ENCODE measurements at places on chromosomes 16 and 17.

DNA sequence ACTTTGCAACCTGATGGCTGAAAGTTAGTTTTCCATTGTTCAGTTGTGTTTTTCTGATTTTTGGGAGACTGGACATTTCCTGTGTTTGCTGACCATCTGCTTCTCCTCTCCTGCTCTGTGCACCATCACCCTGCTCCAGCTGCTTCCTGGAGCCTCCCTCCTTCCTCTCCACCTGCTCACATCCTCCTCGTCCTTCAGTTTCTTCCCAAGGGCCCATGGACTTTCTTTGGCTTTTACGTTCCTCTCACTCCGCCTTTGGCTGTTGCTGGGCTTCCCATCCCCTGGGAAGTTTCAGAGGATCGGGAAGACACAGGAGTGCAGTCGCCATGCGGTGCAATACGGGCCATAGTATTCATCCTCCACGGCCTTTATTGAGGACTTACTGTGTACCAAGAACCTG, 61.6 kb downstream of the TNFRSF13B start:
- DNase-seq = no peak

DNA sequence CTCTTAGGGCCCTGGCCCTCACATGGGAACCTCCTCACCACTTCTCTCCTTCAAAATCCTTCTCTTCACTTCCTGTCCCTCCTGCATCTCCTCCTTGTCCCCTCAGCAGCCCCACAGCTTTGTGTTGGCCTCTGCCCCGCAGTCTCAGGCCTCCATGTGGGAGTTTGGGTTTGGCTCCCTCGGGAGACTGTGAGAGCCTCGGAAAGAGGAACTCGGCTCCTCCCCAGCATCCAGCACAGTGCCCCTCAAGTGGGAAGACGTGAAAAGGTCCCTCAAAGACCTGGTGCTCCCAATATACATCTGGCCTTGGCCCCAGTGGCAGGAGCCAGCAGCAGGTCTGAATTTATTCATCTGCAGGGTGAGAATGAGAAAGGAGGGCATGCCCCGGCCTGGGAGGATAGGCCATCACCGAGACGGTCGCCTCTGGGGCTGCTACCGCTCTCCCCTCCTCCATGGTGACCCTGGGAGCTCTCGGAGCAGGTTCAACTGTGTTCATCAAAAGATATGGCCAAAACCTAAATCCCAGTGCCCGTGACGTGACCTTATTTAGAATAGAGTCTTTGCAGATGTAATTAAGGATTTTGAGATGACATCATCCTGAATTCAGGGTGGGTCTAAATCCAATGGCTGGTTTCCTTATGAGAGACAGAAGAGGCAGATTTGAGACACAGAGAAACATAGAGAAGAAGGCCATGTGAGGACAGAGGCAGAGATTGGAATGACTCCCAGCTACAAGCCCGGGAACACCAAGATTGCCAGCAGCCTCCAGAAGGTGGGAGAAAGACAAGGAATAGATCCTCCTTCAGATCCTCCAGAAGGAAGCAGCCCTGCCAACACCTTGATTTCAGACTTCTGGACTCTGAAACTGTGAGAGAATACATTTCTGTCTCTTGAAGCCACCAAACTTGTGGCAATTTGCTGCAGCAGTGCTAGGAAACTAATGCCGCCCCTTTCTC, 135.1 kb downstream of the MRM1 start:
- DNase-seq = no peak

GRCh38 chr16:66036184-66036583, 330.3 kb upstream of the CDH5 start:
- no peak for DNase-seq

- DNase-seq = no peak
These were observed 1993.1 kb downstream of the TP53TG3F start for GRCh38 chr16:35452471-35452870.

GRCh38 chr16:11597235-11598095, 10.7 kb upstream of the LITAF start:
- no peak for DNase-seq

GRCh38 chr16:23847948-23848347, 12.2 kb downstream of the PRKCB start:
- DNase-seq = no peak

- DNase-seq = peak; percentile 60
These were observed 21.7 kb downstream of the SLC25A10 start for GRCh38 chr17:81733507-81734404.

GRCh38 chr17:5919089-5919488, 151.1 kb upstream of the WSCD1 start:
- DNase-seq = no peak

- DNase-seq = no peak
These were observed 715 bp downstream of the TLCD3A start for GRCh38 chr17:732902-733720.

DNA sequence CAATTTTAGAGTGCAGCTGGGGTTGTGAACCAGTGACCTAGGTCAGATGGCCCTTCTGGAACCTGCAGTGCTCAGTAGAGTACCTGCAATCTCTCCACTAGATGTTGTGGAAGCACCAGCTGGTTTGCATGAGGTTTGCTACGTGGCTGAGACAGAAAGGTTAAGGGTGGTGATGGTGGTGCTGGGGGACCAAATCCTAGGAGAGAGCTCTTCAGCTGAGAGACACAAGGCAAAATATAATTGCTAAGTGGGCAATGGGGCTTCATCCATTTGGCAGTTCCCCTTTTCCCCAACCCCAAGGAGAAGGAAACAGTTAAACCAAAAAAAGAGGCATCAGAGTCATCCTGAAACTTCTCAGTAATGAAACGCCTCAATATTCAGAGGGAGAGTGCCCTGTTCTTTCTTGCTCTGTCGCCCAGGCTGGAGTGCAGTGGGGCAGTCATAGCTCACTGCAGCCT, 13.9 kb downstream of the ITPRIPL2 start:
- no peak for DNase-seq

DNA sequence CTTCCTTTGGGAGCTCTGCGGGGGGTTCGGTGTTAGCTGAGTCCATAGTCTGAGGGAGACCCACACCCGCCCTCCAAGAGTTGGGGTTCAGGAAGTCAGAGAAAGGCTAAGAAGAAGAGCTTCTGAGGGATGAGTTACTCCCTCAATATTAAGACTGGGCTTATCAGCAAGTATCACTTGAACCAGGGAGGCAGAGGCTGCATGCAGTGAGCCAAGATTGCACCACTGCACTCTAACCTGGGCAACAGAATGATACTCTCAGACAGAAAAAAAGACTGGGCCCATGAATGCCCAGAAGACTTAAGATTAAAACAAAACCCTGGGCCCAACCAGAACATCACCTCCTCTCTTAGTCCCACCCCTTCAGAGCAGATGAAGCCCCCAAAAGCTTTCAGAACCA, 6.0 kb downstream of the NKIRAS2 start:
- DNase-seq = no peak

GRCh38 chr16:75138636-75139035, 9.7 kb upstream of the ZFP1 start:
- DNase-seq = peak; percentile 36

- no peak for DNase-seq
These were observed 14.3 kb downstream of the CMTM3 start for GRCh38 chr16:66618588-66619375.

- no peak for DNase-seq
These were observed 102.0 kb downstream of the GRIN2A start for GRCh38 chr16:10080051-10080772.

DNA sequence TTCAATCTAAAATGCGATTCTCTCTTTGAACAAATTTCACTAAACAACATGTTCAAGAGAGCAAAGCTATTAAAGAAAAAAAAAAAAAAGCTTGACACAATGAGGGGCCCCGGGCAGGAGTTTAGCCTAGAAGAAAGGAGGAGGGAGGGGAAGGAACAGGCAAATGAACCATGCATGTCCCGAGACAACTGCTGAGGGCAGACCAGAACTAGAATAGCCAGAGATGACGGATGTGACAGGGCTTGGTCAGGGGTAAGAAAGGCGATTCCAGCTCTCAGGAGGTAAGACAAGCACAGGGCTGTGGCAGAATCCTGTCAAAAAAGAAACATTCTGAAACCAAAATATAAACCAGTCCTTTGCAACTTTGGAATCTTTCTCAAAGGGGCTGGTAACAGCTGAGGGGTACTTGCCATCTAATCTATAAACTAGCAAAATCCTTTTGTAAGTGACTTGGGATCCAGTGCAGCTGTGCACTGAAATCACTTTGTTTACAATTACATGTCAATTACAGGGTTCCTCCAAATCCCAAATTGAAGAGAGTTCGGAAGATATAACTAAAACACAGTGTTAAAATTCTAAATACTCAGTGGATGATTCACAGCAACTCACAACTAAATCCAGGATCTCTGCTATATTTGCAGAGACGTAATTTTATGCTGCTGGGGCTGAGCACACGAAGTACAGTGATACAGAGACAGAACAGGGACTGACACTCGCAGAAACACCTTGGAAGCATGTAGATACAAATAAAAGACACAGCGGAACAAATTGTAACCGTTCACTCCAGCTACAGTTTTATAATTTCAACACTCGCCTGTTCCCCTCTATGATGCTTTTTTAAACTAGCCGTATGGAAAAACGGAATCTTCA, 567.4 kb upstream of the ZFHX3 start:
- no peak for DNase-seq

DNA sequence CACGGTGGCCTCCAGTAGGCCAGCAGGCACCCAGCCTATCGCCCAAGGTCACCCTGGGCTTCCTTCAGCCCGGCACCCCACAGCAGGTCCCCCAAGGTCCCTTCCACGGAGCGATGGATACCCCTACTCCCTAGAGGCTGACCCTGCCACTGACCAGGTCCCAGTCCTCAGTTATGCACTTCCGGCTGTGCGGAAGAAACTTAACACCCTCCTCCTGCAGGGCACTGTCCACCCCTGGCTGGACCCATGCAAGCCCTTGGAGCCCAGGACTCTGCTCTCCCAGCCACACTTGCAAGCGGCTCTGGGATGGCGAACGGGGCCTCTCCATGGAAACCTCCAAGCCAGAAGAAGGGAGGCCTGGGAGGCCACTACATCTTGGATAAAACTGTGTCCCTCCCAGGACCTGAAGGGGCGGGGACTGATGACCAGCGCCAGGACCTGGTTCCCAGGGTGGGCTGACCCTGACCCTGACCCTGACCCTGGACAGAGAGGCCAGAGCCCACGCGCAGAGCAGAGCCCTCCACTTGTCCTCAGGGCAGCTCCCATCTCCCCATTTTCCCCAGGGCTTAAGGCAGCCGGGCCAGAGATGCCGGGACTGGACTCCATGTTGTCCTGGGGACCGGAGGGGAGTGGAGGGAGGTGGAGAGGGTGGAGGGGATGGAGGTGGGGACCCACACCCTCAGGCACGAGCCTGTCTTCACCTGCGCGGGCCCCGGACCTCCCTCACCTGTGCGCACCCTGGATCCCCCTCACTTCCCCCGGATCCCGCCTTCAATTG, 734 bp downstream of the CEP131 start:
- DNase-seq = no peak

DNA sequence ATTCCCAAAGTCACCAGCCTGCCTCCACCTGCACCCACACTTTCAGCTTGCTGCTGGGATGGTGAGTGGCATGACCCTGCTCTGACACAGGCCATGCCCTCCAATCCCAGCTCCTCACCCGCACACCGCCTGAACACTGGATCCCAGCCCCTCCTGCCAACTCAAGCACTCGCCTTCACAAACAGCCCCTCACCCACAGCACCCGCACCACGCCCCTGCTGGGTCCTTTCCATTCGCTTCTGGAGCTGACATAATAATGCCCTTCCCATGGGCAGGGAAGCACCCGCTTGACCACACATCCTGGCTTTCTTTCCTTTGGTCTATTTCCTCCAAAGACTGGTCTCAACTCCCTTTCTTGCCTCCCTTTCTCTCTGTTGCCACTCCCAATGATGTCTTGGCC, 57.6 kb downstream of the RAB11FIP4 start:
- no peak for DNase-seq

DNA sequence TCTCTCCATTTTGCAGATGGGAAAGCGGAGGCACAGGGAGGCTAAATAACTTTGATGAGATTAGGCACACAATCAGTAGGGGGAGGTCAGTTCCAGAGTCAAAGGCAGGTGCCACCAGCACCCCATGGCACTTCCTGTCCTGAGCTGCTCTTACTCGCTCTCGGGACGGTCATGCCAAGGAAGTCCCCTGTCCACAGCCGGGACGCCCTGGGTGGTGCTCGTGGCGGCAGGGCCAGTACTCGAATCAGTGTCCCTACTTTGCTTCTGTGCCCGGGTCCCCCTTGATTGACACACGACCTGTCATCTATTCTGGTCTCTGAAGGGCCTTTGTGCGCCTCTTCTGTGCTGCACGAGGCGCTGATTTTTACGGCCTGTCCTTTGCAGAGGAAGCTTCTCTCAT, 31.3 kb downstream of the IRF8 start:
- no peak for DNase-seq

GRCh38 chr17:51830886-51831285, 327.6 kb downstream of the CA10 start:
- DNase-seq = no peak

DNA sequence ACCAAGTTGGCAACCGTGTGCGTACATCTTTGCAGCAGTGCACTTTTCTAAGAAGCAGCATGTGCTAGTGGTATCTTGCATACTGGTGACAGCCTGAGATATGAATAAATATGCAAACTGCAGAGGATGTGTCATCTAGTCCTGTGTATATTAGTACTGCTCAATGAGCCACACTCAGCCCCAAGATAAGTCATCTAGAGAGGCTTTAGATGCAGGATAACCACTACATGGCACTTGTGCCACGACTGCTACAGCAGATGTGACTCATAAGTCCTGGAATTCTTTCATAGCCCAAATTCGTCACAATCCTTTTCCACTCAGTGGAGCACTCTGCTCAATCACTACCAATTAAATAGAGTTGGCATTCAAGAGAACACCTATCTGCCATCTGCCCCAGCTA, 171.5 kb downstream of the AXIN2 start:
- no peak for DNase-seq

- DNase-seq = no peak
These were observed 14.2 kb upstream of the CCL8 start for GRCh38 chr17:34305061-34305460.

DNA sequence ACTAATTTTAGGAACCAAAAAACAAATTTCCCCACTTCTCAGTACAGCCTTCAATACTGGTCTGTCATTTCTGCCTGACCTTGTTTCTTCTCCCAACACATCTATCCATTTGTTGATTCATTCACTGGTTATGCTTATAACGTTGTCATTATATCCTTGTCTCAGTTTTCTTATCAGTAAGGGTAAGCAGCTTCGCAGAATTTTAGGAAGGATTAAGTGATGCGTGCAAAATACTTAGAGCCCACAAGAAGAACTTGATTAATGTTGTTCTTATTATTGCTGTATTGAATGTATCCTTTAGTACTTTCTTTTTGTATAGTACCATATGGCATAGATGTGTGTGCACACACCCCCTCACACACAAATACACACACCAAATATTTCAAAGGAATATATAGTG, 403.5 kb upstream of the HSBP1 start:
- no peak for DNase-seq

DNA sequence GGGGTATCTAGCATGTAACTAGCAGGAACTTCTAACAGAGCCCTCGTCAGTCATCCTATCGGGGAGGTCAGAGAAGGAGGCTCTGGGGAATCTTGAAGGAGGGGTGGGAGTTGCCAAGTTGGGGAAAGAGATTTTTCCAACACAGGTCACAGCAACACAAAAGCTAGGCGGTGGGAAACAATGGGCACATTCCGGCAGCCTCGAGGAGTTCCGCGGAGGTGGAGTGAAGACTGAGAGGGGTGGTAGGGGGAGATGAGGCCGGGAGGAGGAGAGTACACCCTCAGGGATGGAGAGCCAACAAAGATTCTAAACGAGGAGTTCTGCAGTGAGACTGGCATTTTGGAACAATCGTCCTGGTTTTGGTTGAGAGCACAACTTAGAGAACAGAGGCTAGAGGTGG, 13.5 kb upstream of the CALB2 start:
- no peak for DNase-seq
